ENCODE measurements at places on chromosomes 16 and 17.
A peak's percentile ranks its signal among the peaks of the same experiment; 100 is the strongest.

DNA sequence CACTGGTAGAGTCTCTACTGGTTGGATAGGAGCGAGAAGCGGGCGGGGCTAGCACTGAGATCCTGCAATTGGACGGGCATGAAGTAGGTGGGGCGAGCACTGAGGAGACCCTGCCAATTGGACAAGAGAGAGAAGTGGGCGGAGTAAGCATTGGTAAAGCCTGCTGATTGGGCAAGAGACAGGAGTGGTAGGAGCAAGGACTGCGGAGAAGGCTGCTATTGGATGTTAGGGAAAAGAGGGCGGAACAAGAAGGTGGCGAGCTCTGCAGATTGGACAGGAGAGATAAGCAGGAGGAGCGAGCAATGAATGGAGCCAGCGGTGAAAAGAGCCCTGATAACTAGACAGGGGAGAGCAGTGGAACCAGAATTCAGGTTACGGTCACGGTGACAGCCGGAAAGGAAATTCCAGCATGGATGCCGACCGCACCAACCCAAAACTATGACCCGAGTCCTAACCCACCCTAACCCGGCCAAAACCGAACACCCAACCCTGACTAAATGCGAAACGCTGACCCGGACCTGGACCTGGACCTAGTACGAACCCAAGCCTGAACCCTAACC lies 4.8 kb downstream of the SCGB1C2 start:
- DNase-seq: no peak

- DNase-seq: no peak
Measured at GRCh38 chr17:33145941-33146340, 147.2 kb downstream of the ASIC2 start.

GRCh38 chr17:79305768-79306423 lies 231.3 kb downstream of the ENGASE start:
- no peak for DNase-seq

DNA sequence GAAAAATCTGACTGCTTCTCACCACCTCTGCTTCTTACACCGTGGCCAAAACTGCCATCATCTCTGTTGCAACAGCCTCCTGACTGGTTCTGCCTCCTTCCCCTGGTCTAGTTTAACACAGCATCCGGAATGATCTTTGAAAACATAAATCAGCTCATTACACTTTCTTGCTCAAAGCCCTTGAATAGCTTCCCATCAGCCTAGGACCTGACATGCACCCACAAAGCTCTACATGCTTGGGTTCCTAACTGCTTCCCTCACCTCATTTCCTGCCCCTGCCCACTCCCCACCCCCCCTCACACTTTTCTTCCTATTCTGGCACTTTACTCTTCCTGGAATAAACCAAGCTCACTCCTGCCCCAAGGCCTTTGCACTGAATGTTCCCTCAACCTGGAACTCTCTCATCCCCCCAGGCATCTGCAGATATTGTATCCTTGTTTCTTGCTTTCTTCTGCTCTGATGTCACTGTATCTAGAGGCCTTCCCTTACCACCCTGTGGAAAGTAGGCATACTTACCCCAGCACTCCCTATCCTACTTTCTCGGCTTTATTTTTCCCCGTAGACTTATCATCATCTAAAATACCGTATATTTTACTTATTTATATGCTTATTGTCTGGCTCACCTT lies 112.4 kb downstream of the FTO start:
- DNase-seq: no peak

GRCh38 chr17:47684535-47685193 lies 9.3 kb upstream of the TBKBP1 start:
- no peak for DNase-seq

DNA sequence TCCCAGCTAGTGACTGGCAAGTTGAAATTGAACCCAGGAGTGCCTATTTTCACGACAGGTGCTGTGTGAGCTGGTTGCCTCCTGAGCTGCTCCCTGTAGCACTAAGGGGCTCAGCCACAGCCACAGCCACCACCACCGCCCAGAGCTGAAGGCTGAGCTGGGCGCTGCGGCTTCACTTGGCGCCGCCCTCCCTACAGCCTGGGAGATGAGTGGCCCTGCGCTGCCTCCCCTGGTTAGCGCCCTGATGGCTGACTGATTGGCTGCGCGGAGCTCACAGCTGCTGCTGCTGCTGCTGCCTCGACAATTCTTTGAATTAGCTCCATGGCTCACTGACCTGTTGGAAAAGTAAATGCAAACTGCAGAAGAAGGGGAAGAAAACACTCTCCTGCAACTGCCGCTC lies 91.8 kb upstream of the TMEM132E start:
- no peak for DNase-seq

DNA sequence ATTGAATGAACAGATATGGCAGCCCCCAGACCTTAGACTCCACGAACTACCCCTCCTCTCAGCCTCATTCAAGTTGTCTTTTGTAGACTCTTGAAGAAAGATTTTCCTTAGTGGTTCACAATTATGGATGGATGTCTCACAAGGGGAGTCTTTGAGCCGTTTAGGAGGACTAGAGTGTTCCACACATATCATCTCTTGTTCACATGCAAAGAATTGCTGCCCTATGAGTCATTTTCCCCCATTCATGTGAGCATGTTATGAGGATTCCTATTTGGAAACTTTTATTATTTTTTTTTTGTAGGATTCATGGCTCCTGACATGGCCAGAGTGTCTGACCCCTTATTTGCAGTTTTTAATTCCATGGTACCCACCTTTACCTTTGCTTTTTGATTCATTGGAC lies 237.1 kb downstream of the SHISA9 start:
- no peak for DNase-seq

DNA sequence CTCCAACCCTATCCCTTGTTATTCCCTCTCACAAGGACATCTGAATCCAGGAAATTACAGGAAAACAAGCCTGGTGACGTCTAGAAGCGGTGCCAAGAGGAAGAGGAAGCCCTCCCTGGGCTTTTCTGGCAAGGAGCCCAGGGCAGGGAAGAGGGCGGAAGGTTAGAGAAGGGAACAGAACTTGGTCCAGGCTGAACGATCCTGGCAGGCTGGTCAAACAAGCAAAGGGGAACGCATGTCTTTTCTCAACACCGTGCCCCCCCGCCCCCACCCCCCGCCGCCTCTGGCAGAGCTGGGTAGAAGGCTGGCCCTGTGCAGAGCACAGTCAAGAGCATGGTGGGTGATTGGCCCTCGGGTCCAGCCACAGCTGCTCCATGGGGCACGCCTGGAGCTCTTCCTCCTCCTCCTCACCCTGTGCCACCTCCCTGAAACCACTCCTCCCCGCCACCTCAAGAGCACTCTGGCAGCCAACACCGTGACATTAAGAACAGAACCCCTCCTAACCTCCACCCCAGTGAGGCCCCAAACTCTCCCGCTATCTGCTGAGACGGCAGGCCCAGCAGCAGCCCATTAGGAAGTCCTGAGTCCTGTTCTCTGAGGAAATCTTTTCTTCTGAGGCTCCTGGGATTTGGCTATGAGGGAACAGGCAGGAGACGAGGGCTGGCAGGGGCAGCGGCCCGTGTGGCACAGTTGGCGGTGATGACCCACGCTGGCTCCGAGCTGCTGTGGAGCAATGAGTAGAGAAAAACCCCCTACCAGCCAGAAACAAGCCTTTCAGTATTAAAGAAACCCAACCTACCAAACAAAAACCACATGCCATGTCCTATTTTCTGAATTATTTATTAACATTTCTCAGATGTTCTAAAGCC lies 7.3 kb downstream of the C16orf86 start:
- no peak for DNase-seq

- DNase-seq: no peak
Measured at GRCh38 chr17:16003841-16004240, 4.2 kb downstream of the TTC19 start.

DNA sequence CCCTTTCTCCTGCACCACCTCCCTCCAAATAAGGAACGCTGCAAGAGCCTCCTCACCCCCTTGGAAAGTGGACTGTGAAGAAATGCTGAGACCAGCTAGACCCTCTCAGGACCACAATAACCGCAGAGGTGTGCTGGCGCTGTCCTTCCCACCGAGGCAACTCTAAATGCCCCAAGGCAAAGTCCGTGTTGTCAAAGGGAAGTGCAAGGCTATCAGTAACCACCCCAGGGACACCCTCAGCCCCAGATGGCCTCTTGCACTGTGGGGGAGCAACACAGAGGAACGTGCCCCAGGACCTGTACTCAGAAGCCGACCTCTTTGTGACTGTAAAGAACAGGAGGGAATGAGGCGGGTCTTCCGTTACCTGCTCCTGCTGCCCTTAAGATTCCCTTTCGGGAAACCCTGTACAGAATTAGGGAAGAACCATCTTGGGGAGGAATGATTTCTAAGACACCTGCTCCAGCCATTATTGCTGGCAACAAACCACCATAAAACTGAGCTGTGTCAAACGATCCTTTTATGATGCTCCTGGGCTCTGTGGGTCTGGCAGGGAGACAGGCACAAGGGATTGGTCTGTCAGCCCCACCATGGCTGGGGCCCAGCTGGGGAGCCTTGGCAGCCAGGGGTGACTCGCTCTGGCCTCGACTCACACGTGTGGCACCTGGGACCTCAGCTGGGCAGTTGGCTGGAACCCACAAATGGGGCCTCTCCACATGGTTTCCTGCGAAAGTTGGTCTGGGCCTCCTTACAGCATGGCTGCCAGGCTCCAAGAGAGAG lies 14.6 kb upstream of the MED9 start:
- DNase-seq: no peak

DNA sequence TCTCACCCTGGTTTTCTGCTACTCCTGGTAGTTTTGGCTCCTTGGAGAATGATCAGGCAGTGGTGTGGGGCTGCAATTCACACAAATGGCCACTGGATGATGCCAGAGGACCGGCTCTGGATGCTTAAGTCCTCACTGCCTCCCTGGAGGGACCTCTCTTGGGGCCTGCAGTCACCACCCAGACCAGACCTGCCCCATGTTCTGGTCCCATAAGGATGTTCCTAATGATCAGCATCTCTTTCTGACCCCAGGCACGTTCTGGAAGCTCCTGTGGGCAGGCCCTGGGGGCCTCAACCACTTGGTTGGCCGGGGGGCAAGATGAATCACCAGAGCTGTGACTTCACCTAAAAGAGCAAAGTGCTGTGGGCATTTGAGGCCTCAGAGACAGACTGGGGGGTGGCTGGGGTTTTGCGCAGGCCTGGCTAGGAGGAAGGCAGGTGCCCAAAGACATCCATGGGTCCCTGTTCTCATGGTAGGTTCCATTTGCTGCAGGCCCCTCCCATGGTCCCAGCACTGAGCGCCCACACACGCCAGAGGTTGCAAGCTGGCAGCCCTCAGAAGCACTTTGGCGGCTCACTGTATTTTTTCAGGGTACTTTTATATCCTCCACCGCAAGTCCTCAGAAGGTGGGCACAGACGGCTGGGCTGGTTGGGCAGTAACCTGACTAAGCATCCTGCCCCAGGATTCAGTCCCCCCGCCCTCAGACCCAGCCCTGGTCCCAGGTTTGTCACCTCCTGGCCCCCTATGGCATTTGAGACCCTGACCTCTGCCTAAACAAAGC lies 53.2 kb downstream of the NT5M start:
- peak; percentile 73 for DNase-seq

- no peak for DNase-seq
Measured at GRCh38 chr16:18003033-18003432, 333.5 kb downstream of the NPIPA8 start.

GRCh38 chr17:45785480-45786193 lies 1.5 kb downstream of the CRHR1 start:
- DNase-seq: no peak

DNA sequence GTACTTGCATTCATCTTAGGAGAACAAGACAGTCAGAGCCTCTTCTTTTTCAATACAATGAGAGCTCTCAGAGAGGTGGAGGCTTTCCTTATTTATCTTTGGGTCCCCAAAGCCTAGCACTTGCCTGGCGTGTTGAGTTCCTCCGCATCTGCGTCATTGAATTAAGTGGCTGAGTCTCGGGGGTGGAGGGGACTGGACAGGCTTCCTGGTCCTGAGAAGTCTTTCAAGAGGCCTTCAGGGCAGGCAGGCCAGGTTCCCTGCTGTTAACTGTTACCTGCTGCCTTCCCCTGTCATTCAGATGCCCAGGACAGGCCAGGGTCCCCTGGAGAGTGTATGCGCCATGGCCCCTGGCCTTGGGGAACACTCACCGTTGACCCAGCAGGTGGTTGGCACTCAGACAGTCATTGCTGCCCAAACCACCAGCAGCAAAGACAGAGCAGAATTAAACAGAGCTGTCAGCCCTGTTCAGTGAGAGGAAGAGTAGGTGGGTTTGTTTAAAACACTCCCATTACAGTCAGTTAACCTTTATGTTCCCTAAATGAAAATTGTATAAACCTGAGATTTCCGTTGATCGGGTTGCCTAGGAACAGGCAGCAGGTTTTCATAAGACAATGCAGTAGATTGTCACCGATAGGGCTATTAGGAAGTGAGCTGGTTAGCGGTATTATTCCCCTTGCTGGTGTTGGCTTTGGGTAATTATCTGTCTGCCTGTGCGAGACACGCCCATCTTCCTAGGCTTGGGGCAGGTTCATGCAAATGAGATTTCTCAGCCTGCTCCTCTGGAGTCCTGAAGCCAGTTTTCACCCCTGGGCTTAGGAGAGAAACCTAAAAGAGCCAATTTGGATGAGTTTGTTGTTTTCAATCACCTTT lies 132.7 kb downstream of the CCDC182 start:
- no peak for DNase-seq

GRCh38 chr16:48231727-48232492 lies 12.2 kb upstream of the LONP2 start:
- peak; percentile 17 for DNase-seq

GRCh38 chr16:64679976-64680690 lies 441.7 kb downstream of the CDH11 start:
- DNase-seq: no peak

- DNase-seq: peak; percentile 22
Measured at GRCh38 chr17:45296003-45296832, 20.6 kb downstream of the MAP3K14 start.

DNA sequence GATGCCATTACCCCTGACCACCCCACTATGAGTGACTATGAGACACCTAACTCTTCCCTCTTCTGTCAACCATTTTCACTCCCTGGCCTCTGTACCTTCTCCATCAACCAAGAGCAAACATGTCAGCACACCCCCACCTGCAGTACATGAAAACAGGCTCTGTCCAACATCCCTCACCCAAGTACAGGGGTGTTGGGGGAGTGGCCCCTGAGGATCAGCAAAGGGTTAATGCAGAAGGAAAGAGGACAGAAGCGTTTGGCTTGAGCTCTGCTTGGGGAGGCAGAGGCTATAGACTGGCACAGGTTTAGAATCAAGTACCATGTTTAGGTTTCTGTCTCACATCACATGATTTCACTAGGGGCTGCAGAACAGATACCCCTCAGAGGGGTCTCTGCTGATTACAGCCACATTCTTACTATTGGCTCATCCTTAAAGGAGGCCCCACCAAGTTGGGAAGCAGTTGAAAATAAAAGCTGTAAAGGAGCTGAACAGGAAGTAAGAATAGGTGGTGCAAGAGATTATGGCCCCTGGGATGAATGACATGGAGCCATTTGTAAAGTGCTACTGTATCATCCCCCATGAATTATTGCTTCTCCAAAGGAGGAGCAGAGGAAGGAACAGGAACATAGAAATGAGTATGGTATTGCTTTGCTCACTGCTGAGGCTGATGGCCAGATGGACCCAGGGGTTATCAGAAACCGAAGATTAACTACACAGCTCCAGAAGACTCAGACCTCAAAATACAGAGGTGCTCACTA lies 2.4 kb upstream of the PSMC3IP start:
- DNase-seq: no peak

- no peak for DNase-seq
Measured at GRCh38 chr17:18270046-18270931, 9.8 kb downstream of the MIEF2 start.

All from CD4-positive, alpha-beta T cell treated with Interleukin-6 for 4 hours (primary cell).